ENCODE measurements at places on chromosomes 11 and 22. TPM values are rescaled to one million over a fixed set of nuclear protein-coding genes. Genes with fewer than 3 reads are reported as not detected.

- no peaks in the 10 kb centered on the region for H3K4me1 ChIP-seq
- H3K27ac ChIP-seq = no peak overlapping the region
- no peaks in the 10 kb centered on the region for H3K36me3 ChIP-seq
- no peak overlapping the region for H3K4me3 ChIP-seq
- no peak for DNase-seq
Observed at GRCh38 chr11:116333001-116333535, 439.7 kb downstream of the BUD13 start.

The RAG2 gene
- total RNA-seq = not detected

- no peaks in the 10 kb centered on the region for H3K27me3 ChIP-seq
- no peak for DNase-seq
- H3K4me3 ChIP-seq = no peak overlapping the region
- H3K27ac ChIP-seq = no peak overlapping the region
- H3K36me3 ChIP-seq = no peaks in the 10 kb centered on the region
Observed at GRCh38 chr22:48044487-48045060, 1282.1 kb downstream of the TBC1D22A start.

The PGR gene
- total RNA-seq = 31.1 TPM

- DNase-seq = no peak
- H3K27ac ChIP-seq = no peak overlapping the region
- no peaks in the 10 kb centered on the region for H3K27me3 ChIP-seq
- peaks cover 3% of the 10 kb centered on the region for H3K4me1 ChIP-seq
Observed at GRCh38 chr11:3021125-3021524, 29.0 kb upstream of the NAP1L4 start.

DNA sequence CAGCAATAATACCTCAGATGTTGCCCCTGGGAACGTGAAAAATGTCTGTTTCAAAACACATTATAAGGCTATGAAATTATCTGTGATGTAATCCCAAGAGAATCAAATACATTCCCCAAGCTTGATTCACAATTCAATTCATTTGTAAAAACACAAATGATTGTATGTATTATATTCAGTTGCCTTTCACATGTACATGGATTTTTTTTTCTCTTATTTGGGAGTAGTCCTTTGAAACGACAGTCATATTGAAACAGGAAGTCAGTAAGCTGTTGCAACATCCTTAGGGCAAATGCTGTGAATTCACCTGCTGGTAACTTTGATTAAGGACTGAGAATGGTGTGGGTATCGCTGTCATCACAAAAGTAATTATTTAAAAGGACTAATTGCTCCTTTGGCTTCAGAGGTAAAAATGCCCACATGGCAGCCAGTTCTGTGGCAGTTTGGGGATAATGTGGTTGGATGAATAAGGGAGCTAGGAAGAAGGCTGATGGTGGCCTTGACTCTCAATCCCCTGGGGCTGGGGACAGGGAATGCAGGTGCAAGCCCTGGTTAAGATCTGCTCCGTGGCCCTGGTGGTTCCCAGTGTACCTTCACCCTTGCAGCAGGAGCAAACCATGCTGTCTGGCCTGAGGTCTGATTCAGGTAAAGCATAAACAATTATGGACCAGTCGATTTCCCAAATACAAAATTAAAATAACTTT, 13.2 kb downstream of the EHF start:
- H3K4me3 ChIP-seq = no peak overlapping the region
- DNase-seq = no peak
- no peak overlapping the region for H3K27ac ChIP-seq

DNA sequence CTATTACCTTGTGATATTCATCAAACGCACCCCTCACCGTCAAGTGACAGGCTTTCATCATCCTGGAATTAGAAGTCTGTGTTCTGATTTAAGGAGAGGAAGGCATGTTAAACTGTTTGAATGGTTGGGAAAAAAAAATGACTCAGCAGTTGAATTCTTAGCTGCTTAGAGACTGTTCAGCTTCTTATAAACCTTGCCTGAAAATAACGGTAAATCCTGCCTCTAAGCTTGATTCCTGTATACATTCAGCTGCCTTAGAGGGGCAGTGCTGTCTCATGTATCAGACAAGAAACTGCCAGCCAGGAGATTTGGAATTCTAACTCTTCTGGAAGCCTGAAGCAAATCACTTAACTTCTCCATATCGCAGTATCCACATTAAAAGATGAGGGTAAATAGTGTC, 437.4 kb downstream of the JRKL start:
- no peaks in the 10 kb centered on the region for H3K27me3 ChIP-seq
- H3K36me3 ChIP-seq = no peaks in the 10 kb centered on the region
- no peak for DNase-seq
- H3K4me3 ChIP-seq = no peak overlapping the region
- H3K4me1 ChIP-seq = no peaks in the 10 kb centered on the region

The OR5P2 gene
- total RNA-seq = not detected

GRCh38 chr22:49825944-49826602, 1.6 kb downstream of the BRD1 start:
- peaks cover 23% of the 10 kb centered on the region for H3K4me1 ChIP-seq
- H3K36me3 ChIP-seq = peaks cover 34% of the 10 kb centered on the region
- peak overlapping the region; percentile 74 for H3K27ac ChIP-seq

DNA sequence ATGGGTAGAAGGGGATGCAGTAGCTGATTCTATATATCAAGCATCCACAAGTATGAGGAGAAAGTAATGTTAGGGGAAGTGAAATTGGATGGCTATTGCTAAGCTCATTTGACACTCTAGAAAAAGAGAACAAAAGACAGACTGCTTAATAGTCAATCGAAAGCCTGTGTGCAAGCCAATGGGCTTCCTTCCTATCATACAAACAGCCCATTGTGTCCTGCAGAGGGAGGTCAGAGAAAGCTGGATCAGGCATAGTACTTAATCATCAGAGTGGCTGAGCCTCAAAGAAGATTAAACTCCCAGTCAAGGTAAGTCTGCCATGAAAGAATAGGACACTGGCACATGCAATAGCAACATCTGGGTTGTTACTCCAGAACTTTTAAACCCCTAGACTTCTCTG, 50.9 kb upstream of the PGR start:
- H3K27ac ChIP-seq = no peak overlapping the region
- no peak for DNase-seq
- H3K27me3 ChIP-seq = no peaks in the 10 kb centered on the region
